ENCODE measurements at places on chromosomes 11 and 22. TPM values are rescaled to one million over a fixed set of nuclear protein-coding genes. Genes with fewer than 3 reads are reported as not detected.

The LTO1 gene
- 15.5 TPM for total RNA-seq

The VSIG10L2 gene
- total RNA-seq, result 0.23 TPM

The TMPRSS13 gene
- 0.76 TPM for total RNA-seq

The ANKK1 gene
- 0.47 TPM for total RNA-seq

The APLNR gene
- 92.8 TPM for total RNA-seq
